ENCODE measurements at places on chromosomes 7 and 10.
A peak's percentile ranks its signal among the peaks of the same experiment; 100 is the strongest.

DNA sequence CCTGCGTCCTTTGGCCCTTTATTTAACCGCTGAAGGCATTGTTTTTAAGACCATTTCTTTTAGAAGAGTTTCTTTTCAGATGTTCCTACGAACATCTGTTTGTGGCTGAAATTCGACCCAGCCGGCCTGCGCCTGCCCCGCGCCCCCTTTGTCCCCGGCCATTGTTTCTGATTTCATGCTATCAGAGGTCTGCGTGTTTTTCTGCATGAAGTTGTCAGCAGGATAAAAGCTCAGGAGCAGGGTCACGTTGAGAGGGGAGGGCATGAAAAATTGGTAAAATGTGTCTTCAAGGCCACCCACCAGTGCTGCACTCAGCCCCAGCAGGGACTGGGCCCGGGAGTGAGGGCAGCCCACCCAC, 43.1 kb downstream of the NKX6-2 start:
- H3K27me3 ChIP-seq = no peaks in the 10 kb centered on the region
- no peak overlapping the region for H3K27ac ChIP-seq
- no peak overlapping the region for H3K4me3 ChIP-seq
- no peaks in the 10 kb centered on the region for H3K4me1 ChIP-seq
- peaks cover 7% of the 10 kb centered on the region for H3K36me3 ChIP-seq

- no peak overlapping the region for H3K4me3 ChIP-seq
- no peaks in the 10 kb centered on the region for H3K27me3 ChIP-seq
- H3K4me1 ChIP-seq = peaks cover 14% of the 10 kb centered on the region
- H3K27ac ChIP-seq = no peak overlapping the region
Observed at GRCh38 chr7:36185756-36186155, 32.7 kb downstream of the EEPD1 start.

DNA sequence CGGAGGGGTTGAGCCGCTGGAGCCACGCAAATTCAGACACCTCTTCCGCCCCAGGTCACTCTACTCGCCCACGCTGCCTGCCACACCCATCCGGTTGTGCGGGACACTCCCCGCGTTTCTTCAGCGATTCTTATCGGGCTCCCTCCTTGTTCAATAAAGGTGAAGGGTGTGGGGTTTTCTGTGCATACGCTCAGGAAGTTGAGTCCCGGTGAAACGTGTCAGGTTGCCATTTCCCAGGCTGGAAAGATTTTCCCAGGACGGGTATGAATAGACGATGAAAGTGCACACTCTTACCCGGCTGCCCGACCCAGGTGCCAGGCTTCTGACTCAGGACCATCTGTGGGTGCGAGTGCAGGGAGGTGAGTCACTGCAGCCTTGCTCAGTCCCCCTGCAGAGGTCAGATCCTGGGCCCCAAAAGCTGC, 22.0 kb downstream of the KLF6 start:
- H3K36me3 ChIP-seq = no peaks in the 10 kb centered on the region
- H3K27me3 ChIP-seq = no peaks in the 10 kb centered on the region
- no peak overlapping the region for H3K27ac ChIP-seq
- no peaks in the 10 kb centered on the region for H3K4me1 ChIP-seq

GRCh38 chr7:105003275-105003674, 10.7 kb upstream of the KMT2E start:
- no peaks in the 10 kb centered on the region for H3K36me3 ChIP-seq
- peak; percentile 77 for DNase-seq
- peak overlapping the region; percentile 88 for H3K27ac ChIP-seq

DNA sequence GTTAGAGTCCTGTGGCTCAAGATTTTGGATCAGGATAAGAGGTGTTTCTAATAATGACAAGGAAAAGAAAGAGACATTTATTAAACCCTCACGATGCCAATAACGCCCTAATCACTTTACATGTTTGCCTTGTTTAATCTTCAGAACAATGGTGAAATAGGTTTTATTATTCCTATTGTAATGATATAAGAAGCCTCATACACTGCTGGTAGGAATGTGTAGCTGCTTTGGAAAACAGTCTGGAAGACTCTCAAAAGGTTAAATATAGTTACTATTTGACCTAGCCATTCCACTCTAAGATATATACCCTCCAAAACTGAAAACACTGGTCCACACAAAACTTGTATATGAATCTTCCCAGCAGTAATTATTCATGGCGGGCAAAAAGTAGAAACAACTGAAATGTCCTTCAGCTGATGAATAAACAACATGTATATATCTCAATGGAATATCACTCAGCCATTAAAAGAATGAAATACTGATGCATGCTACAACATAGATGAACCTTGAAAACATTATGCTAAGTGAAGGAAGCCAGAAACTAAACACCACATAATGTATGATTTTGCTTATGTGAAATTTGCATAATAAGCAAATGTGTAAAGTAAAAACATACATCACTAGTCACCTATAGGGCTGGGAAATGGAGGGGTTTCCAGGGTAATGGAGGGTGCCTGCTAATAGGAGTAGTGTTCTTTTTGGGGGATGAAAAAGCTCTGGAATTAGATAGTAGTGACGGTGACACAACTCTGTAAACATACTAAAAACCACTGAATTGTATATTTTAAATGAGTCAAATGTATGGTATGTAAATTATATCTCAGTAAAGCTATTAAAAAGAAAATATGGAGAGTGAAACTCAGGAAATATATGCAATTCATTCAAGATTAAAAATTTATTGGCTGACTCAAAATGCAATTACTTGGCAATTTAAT, 76.9 kb upstream of the ANK3 start:
- no peak overlapping the region for H3K4me3 ChIP-seq
- no peaks in the 10 kb centered on the region for H3K36me3 ChIP-seq

DNA sequence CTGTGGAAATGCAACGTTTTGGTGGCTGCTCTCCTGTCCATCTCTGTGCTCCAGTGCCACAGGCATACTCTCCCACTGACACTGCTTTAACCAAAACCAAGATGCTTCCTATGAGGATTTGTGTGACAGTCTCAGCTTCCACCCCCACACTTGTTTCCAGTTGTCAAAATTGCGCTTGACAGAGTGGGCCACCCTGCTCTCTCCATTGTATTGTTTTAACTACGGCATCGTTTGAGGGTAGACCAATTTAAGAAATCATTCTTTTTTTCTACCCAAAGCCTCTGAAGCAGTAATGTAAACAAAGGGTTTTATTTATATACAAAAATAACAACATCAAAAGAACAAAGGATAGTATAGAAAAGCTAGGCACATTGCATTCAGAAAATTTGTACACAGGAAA, 178.0 kb downstream of the INHBA start:
- no peaks in the 10 kb centered on the region for H3K36me3 ChIP-seq
- H3K27ac ChIP-seq = no peak overlapping the region
- DNase-seq = no peak
- H3K27me3 ChIP-seq = no peaks in the 10 kb centered on the region
- H3K4me3 ChIP-seq = no peak overlapping the region

DNA sequence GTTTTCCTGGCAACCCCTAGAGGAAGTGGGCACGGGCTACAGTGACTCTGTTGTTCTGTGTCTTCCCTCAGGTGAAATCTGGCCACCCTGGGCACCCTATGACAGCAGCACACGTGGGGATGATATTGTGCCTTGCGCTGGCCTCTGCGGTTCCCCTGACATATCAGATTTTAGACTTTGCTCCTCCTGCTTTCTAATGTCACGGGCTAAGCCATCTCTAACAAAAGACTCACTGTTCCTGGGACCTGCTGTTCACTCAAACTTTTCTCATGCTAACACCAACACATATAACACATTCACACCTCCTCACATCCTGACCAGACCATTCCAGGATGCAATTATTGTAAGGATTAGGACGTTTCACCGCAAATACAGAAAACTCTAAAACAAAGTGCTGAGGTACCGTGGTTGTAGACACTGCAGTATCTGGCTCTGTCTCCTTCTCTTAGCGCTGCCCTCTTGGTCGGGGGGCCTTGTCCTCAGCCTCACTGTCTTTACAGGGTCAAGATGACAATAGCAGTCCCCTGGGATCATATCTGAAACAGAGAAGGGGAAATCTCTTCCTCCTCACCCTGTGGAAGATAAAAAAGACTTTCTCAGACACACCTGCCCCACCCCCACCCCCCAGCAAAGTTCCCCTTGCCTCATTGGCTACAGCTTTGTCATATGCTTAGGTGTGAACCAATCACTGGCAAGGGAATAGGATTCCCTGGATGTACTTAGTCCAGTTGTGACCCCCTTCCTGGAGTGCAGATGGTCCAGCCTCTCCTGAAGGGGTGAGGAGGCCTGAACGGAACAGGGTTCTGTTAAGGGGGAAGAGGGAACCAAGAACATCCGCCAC, 14.1 kb downstream of the CHN2 start:
- H3K27me3 ChIP-seq = no peaks in the 10 kb centered on the region
- no peak overlapping the region for H3K27ac ChIP-seq
- DNase-seq = no peak
- no peak overlapping the region for H3K4me3 ChIP-seq
- no peaks in the 10 kb centered on the region for H3K4me1 ChIP-seq

GRCh38 chr7:130486114-130486953, 5.6 kb upstream of the MEST start:
- H3K4me1 ChIP-seq = no peaks in the 10 kb centered on the region
- peak overlapping the region; percentile 37 for H3K4me3 ChIP-seq
- no peak for DNase-seq

- H3K36me3 ChIP-seq = no peaks in the 10 kb centered on the region
- no peak for DNase-seq
- H3K27ac ChIP-seq = no peak overlapping the region
- no peaks in the 10 kb centered on the region for H3K4me1 ChIP-seq
Observed at GRCh38 chr7:142146124-142146523, 34.6 kb downstream of the MGAM2 start.

DNA sequence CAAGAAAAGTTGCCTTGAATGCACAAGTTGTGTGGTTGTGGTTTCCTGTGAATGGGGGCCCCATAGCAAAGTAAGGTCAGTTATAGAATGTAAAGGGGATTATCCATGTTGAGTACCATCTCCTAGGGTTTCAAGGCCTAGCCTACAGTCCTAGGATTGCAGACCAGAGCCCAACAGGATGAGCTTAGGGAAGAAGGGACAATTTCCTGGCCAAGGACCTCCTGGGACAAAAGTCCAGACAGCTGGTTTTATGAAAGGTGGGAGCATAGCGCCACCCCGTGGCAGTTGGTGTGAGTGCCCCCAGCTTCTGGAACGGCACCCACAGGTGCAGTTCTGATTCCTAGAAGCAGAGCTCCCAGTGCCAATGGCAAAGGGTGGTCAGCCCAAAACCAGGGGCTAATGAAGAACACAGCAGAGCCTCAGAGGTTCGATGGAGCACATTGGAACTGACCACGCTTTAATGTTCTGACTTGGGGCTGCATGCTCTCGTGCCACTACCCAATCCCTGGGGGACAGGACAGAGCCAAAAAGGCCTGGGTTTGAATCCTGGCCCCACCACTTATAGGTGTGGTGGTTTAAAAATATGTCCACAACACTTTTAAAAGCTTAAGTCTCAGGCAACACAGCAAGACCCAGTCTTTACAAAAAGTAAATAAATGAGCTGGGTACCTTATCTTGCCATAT, 25.8 kb upstream of the TMEM120A start:
- H3K27ac ChIP-seq = no peak overlapping the region
- H3K4me1 ChIP-seq = no peaks in the 10 kb centered on the region
- H3K27me3 ChIP-seq = no peaks in the 10 kb centered on the region
- DNase-seq = peak; percentile 77
- no peak overlapping the region for H3K4me3 ChIP-seq

DNA sequence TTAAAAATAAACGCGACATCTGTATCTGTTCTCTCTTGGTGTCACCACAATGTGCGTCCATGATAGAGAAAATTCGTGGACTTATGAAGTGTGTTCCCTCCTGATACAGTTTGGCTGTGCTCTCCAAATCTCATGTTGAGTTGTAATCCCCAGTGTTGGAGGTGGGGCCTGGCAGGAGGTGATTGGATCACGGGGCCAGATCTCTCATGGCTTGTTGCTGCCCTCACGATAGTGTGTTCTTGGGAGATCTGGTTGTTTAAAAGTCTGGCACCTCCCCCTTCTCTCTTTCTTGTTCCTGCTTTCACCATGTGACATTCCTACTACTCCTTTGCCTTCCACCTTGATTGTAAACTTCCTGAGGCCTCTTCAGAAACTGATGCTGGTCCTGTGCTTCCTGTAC, 229.4 kb upstream of the MYO3A start:
- no peaks in the 10 kb centered on the region for H3K4me1 ChIP-seq
- H3K36me3 ChIP-seq = no peaks in the 10 kb centered on the region
- H3K27me3 ChIP-seq = no peaks in the 10 kb centered on the region

GRCh38 chr10:34955391-34955790, 134.8 kb downstream of the CUL2 start:
- no peak for DNase-seq
- H3K4me1 ChIP-seq = no peaks in the 10 kb centered on the region
- no peak overlapping the region for H3K27ac ChIP-seq
- H3K4me3 ChIP-seq = no peak overlapping the region
